ENCODE measurements at places on chromosomes 2 and 18. TPM values are rescaled to one million over a fixed set of nuclear protein-coding genes. Genes with fewer than 3 reads are reported as not detected.

DNA sequence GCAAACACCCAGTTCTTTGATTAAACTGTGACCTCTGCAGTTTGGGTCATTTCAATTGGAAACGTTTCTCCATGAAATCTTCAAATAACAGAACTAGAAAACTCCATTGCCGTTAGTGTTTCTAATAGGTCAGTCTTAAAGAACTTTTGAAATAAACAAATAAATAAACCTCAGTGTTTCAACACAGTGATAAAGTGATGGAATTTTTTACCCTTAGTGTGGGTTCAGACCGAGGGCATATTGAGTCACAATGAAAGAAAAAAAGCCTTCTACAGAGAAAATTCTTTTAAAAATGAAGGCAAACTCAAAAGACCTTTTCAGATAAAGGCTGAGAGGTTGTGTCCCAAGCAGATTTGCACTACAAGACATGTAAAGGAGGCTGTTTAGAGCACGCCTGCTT is 149.6 kb downstream of the NCKAP5 start:
- DNase-seq: no peak

GRCh38 chr2:7595206-7595605 is 678.0 kb downstream of the RNF144A start:
- DNase-seq: no peak

- no peak for DNase-seq
These were observed 103.6 kb downstream of the ACKR3 start for GRCh38 chr2:236673126-236673822.

DNA sequence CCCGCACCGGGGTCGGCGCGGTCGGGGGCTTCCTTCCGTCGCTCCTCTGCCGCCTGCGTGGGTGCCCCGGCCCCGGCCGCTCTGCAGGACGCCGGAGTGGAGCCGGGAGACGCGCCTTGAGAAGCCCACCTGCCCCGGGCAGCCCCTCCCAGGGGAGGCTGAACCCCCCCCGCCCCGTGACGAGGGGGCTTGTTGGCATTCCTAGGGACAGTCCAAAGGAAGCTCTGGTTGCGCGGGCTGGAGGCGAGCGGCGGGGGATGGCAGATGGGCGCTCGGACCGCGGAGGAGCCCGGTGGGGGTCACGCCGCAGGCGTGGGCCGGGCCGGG is 133.5 kb upstream of the MGAT5 start:
- DNase-seq: no peak

The FECH gene
- polyA plus RNA-seq: 45.1 TPM

All from A549 (cell line).